ENCODE measurements at places on chromosomes 16 and 17.

GRCh38 chr17:58301504-58302150 is 20.9 kb upstream of the MPO start:
- no peak for DNase-seq

GRCh38 chr16:70250748-70251628 is 752 bp downstream of the EXOSC6 start:
- DNase-seq = no peak

- DNase-seq = no peak
These were observed 318.4 kb downstream of the HAPSTR1 start for GRCh38 chr16:9409560-9410493.

DNA sequence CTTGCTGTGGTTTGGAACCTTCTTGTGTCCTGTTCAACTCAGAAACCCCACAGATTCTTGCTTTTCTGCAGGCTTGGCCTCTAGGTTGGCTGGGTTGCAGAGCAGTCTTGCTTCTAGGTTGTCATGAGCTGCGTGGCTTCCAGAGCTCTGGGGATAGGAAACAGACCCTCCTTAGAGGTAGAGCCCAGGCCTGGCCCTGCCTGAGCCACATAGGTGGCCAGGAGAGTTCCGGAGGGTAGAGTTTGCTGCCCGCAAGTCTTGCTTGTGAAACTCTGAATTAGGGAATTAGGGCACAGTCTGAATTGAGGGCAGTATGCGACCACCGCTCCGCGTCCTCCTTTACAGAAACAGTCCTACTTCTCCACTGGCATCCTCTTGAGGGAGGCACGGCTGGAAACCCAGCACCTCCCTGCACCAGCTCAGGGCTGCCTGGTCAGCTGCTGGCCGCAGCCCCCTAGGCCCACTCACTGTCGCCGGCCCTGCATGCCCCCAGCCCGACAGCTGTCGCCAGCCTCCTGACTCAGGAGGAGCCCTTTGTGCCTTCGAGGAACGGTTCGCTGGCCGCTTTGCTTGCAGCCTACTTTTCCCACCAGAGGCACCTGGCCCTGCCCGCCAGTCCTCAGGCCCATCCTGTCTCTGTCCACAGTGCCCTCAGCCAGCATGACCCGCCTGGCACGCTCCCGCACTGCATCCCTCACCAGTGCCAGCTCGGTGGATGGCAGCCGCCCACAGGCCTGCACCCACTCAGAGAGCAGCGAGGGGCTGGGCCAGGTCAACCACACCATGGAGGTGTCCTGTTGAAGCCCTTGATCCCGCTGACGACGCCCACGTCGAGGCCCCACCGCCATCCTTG is 4.3 kb upstream of the SETD6 start:
- no peak for DNase-seq

DNA sequence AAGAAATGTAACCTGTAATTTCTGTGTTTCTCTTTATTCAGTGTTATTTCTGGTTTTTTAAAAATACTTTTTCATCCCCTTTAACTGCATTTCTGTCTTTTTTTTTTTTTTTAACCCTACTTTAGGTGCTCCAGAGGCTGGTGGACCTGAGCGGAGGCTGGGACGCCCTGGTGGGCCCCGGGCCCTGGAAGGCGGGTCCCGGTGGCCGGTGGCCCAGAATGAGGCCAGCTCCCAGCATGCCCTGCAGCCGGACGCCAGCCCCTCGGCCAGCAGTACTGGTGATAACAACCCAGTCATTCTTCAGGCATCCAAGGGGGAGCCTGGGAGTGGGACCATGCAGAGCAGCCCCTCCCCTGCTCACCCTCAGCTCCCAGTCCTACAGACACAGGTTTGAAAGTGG is 1.5 kb downstream of the SRCAP start:
- no peak for DNase-seq

DNA sequence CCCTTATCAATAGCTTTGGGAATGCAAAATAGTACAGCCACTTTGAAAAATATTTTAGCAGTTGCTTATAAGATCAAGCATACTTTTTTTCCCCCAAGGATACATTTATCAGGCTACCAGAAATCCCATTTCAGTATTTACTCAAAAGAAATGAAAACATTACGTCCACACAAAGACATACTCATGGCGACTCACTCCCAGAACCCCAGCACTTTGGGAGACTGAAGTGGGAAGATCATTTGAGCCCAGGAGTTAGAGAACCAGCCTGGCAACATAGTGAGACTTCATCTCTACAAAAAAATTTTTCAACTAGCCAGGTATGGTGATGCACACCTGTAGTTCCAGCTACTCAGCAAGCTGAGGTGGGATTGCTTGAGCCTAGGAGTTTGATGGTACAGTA is 5.9 kb downstream of the SKA2 start:
- no peak for DNase-seq

- no peak for DNase-seq
These were observed 184.8 kb upstream of the GSE1 start for GRCh38 chr16:85428168-85428898.

DNA sequence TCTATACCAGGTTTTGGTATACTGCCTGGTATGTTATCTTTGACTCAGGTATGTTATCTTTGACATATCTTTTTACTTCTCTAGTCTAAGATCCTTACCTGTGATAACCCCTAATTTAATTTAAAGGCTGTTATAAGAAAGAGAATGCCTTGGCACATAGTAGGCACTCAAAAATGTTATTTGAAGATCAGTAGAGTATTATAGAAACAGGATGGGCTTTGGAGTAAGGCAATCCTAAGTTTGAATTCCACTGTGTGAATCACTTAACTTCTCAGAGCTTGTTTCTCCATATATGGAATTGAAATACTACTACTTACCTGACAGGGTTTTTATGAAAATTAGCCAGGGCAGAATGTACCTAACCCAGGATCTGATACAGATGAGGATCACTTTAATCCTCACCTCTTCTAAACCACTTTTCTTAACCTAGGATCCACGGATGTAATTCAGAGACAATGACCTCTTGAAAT is 1.2 kb downstream of the BRIP1 start:
- DNase-seq = no peak

- DNase-seq = no peak
These were observed 13.1 kb downstream of the USP7 start for GRCh38 chr16:8950580-8951077.

- no peak for DNase-seq
These were observed 36.7 kb upstream of the ULK2 start for GRCh38 chr17:19904412-19904811.

GRCh38 chr16:88649195-88649923 is 1.5 kb downstream of the CYBA start:
- DNase-seq = no peak

DNA sequence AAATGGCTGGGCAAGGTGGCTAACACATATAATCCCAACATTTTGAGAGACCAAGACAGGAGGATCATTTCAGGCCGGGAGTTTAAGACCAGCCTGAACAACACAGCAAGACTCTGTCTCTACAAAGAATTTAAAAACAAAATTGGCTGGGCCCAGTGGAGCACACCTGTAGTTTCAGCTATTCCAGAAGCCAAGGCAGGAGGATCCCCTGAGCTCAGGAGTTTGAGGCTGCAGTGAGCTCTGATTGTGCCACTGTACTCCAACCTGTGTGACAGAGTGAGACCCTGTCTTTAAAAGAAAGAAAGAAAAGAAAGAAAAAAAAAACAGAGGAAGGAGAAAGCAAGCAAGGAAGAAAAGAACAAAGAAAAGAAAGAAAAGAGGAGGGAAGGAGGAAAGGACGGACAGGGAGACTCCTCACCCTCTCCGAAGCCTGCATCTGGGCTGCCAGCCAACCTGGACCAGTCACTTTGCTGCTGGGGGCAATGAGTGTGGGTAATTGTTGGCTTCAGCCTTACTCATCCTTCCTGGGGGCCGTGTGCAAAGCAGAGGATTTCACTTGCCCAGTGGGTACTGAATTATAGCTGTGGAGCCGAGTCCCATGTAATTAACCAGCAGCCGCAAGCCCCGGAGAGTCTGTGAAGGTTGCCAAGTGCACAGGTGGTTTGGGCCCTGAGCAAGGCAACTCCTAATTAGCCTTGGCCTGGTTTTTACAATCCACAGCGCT is 6.7 kb upstream of the MT4 start:
- no peak for DNase-seq

DNA sequence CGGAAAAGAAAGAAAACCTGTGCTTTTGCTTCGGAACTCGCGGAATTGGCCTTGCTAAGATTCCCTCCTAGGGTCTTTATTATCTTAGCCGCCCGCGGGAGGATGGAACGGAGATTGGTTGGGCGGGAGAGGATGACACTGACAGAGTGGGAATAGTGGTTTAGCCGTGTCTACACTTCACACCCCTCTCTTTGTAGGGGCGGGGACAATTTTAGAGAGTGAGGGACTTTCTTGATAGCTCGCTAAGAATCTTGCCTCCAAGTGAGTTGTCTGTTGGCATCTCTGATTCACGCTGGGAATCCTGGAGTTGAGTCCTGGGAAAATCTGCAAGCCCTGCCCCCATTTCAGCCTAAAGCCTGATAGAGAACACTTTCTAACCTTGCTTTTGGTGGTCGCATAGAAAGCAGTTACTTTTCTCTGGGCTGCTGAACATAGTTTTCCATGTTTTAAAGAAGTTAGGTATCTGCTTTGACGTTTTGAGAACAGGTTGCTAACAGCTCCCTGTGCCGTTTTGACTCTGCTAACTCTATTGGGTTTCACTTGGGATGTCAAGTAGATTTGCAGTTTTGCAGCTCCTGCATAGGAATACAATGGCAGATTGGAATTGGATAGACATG is 697 bp downstream of the NOL11 start:
- DNase-seq = peak; percentile 21

GRCh38 chr16:51762081-51762996 is 611.3 kb upstream of the SALL1 start:
- no peak for DNase-seq

DNA sequence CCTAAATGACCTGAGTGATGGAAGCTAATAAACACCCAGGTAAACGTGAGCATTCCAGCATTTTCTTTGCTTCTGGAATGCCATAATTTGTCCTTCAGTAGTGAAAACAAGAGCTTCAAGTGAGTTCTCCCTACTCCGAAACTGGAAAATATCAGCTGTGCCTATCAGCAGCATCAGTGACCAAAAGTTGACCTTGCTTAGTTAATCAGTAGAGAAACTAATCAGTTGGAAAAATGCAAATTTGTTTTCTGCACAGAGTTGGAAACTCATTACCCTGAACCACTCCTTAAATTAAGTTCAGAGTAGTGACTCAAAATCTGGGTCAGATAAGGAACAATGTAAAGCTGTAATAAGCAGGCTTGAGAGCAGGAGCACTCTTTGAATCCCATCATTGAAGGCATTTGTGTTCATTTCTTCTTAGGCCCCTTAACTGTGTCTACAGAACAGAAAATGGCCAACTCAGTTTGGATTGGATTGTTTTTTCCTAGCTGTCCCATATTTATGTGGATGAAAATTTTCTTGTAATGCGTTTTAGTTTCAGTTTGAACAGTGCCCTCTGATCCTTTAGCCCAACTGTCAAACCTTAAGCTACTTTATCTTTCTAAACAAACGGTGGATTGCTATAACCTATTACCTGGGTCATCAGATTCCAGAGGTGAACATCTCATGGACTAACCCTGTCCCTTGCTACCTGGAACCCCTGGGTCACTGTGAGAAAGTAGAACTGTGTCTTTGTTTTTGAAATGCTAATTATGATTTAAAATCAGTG is 290.4 kb downstream of the TOX3 start:
- no peak for DNase-seq

- DNase-seq = no peak
These were observed 12.0 kb downstream of the AP1G1 start for GRCh38 chr16:71796501-71797097.

- no peak for DNase-seq
These were observed 96.5 kb upstream of the CRHR1 start for GRCh38 chr17:45687594-45687993.

DNA sequence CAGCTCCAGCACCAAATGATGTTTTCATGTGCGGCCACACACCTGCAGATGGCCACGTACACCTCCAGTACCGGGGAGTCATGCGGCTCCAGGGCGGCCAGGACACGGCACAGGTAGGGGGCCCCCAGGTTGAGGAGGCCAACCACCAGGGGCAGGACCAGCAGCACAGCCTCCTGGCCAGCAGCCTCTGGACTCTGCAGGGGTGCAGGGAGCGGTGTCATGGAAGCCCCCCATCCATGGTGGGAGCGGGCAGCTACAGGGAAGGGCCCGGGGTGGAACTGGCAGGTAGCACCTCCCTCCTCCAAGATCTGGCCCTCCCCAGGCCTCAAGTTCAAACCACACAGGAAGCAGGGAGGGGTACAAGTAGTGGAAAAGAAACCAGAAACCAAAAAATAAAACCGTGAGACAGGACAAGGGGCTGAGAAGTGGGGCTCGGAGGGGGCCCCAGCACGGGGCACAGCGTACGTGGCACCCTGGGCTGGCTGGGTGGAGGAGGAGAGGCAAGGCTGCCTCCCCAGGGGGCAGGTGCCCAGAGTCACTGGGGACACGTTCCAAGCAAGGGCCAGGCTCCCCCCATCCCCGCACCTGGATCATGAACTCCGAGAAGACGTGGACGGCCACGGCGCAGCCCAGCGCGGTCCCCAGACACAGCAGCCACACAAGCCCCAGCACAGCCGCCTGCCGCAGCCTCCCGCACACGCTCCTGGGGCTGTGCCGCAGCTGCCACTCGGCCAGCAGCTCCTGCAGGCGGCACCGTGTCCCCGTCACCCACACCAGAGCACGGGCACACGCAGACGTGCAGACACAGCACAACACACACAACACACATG is 7.4 kb downstream of the TMC6 start:
- no peak for DNase-seq

- DNase-seq = no peak
These were observed 2.5 kb upstream of the ATP5MC1 start for GRCh38 chr17:48890086-48890485.

- no peak for DNase-seq
These were observed 456 bp downstream of the SMURF2 start for GRCh38 chr17:64661726-64661975.

DNA sequence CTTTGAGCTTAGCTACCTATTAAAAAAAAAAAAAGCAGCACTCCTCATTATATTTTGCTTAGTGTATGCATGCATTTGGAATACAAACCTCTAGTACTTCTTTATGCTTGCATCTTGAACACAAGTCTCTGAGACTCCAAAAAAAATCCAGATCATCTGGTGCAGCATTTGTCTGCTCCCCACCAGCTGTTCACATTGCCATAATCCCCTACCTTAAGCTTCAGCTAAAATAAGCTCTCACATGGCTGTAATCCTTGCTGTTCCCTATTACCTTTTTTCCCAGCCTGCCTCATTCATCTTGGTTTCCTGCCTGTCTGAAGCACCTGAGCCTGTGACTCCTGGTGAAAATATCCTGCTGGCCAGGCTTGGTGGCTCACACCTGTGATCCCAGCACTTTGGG is 7.5 kb upstream of the NFATC2IP start:
- no peak for DNase-seq

GRCh38 chr16:53949715-53950410 is 245.9 kb downstream of the FTO start:
- no peak for DNase-seq

DNA sequence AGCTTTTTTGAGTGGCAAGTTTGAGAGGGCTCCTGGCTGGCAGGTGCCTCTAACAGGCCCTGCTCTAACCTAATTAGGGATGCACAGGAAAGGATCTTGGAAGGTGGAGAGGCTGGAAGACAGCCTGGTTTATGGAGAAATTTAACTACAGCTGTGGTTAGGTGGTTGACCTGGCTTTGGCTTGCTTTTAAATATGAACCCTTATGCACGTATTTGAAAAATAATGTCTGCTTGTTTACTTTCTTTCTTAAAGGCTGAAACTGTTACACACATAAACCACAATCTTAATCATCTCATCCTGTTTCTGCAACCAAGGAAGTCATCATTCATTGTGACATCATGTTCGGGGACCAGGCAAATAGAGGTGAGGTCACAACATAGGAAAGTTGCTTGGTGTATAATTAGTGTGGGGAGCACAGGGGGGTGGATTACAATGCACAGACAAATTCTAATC is 23.1 kb upstream of the DHRS13 start:
- no peak for DNase-seq

- no peak for DNase-seq
These were observed 9.2 kb upstream of the ALDOC start for GRCh38 chr17:28585851-28586250.

All from stimulated activated CD8-positive, alpha-beta memory T cell treated with anti-CD3 and anti-CD28 coated beads, Interleukin-7, amount 100 ng/mL, for 4 hours (primary cell).